ENCODE measurements at places on chromosomes 6 and 20.

GRCh38 chr6:101760843-101761621 lies 367.5 kb downstream of the GRIK2 start:
- DNase-seq = no peak

- DNase-seq = no peak
Observed at GRCh38 chr6:158086054-158086503, 82.0 kb downstream of the SERAC1 start.

- DNase-seq = no peak
Observed at GRCh38 chr6:7136859-7137334, 29.1 kb downstream of the RREB1 start.

DNA sequence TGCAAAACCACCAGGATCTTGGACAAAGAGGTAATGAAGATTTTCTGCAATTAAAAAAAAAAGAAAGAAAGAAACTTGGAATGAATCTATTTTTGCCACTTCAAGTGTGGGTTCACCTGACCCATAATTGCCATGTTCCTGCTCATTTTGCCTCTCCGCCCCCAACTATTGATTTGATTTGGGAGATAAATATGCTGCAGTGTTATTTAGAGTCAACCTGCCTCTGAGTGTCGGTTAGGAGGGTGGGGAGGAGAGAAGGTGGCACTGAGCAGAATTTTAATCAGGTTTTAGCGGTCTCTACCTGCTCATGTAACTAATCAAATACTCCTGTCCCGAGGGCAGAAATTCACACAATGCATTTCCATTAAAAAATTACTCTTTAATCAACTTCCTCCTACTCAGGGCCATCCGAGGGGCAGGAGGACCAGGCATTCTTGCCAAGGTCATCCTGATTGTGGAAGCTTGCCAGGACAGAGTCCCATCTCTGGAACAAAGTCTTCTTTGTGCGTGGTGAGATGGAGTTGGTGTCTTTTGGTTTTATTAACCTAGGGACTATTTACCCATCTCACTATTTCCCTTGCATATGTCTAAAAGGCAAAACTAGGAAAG lies 300.1 kb downstream of the CDH26 start:
- no peak for DNase-seq

DNA sequence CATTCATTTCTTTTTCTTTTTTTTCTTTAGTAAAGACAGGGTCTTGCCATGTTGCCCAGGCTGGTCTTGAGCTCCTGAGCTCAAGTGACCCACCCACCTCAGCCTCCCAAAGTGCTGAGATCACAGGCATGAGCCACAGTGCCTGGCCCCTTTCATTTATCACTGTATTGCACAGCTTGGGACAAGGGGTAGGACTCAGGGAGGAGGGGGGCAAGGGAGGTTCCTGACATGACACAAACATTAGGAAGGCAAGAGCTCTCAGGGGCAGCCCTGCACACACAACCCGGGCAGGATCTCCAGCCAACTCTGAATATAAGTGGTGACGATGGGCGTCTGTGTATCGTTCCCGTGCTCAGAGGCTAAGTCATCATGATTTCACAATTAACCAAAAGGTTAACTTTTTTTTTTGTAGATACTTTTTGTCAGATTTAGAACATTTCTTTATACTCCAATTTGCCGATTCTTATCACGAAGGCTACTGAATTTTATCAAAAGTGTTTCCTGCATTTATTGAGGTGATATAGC lies 19.9 kb downstream of the SLC2A4RG start:
- DNase-seq = no peak
